ENCODE measurements at places on chromosomes 7 and 10. TPM values are rescaled to one million over a fixed set of nuclear protein-coding genes. Genes with fewer than 3 reads are reported as not detected.

DNA sequence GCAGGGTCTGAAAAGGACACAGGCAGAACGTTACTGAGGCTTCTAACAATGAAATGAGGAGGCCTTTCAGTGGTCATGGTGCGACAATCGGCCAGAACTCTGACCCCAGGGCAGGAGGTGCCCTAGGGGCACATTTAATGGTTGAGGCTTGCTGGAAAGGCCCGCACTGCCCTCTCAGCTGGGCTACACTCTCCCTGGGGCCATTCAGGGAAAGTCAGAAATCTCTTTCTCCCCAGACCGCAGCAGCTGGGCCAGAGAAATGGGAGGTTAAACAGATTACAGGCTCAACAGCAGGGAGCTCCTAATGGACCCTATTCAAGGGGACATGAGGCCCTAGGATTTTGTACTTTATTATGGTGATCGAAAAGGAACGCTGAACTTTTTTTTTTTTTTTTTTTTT, 85.6 kb upstream of the FGFR2 start:
- DNase-seq, result no peak

DNA sequence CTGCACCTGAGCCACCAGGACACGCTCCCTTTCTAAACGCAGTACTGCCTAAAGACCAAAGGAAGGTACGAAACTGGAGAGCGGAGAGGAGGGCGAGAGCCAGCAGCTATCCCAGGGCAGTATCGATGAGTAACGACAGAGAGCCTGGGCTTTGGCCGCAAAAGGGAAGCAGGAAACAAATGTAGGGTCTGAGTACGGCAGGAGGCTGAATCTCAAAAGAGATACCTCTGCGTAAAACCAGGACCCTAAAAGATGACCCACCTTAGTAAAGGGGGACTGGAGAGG, 20.4 kb downstream of the PARP12 start:
- no peak for DNase-seq

DNA sequence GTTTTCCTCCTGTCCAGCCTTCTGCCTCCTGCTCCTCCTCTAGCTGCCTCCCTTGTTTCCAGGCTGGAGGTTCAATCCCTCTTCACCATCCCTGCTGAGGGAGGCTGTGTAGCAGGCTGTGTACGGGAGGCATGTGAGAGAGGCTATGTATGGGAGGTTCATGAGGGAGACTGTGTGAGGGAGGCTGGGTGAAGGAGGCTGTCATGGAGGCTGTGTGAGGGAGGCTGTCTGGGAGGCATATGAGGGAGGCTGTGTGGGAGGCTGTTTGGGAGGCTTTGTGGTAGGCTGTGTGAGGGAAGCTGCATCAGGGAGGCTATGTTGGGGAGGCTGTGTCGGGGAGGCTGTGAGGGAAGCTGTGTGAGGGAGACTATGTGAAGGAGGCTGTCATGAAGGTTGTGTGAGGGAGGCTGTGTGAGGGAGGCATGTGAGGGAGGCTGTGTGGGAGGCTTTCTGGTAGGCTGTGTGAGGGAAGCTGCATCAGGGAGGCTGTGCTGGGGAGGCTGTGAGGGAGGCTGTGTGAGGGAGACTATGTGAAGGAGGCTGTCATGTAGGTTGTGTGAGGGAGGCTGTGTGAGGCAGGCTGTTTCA, 123.7 kb upstream of the RNF32 start:
- DNase-seq, result no peak

The CASTOR2 gene
- 12.0 TPM for total RNA-seq

The RBP3 gene
- 0.20 TPM for total RNA-seq

The DPYSL4 gene
- total RNA-seq, result not detected

Measured in HT-29 (cell line).